ENCODE measurements at places on chromosomes 7 and 10.

DNA sequence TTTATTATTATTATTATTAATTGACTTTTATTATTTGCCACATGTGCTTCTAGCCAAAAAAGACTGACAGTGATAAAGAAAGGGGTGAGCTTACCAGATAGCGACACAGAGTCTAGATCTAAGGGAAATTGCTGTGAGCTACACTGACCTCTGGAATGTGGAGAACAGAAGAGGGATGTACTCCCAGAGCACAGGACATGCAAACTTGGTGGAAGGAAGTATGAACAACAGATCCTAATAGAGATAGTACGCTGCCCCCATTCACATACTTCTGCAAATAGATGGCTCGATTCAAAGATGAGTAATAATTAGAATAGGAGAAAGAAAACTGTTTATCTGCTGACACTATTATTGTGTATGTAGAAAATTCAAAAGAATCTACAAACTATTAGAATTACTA, 109.3 kb upstream of the HPS1 start:
- DNase-seq: no peak

- no peak for DNase-seq
These were observed 17.1 kb downstream of the WIPI2 start for GRCh38 chr7:5207131-5207530.

GRCh38 chr7:154699417-154699816, 303.5 kb downstream of the PAXIP1 start:
- no peak for DNase-seq

DNA sequence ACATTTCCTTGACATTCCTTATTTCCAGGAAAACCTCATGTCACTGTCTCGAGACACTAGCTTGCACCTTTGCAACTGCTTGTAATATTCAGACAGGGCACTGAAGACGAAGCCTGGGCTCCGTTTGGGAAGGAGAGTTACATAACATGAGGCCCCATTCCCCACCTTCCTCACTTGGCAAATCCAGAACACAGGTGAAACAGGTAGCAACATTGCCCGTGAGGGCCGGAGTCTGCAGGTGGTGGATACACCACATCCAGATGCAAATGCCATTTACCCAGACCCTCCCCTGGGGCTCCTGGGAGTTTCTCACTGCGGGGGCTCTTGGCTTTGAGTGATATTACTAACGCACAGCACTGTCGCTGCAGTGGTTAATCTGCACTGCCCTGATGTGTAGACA, 491.0 kb downstream of the PTPRN2 start:
- no peak for DNase-seq

DNA sequence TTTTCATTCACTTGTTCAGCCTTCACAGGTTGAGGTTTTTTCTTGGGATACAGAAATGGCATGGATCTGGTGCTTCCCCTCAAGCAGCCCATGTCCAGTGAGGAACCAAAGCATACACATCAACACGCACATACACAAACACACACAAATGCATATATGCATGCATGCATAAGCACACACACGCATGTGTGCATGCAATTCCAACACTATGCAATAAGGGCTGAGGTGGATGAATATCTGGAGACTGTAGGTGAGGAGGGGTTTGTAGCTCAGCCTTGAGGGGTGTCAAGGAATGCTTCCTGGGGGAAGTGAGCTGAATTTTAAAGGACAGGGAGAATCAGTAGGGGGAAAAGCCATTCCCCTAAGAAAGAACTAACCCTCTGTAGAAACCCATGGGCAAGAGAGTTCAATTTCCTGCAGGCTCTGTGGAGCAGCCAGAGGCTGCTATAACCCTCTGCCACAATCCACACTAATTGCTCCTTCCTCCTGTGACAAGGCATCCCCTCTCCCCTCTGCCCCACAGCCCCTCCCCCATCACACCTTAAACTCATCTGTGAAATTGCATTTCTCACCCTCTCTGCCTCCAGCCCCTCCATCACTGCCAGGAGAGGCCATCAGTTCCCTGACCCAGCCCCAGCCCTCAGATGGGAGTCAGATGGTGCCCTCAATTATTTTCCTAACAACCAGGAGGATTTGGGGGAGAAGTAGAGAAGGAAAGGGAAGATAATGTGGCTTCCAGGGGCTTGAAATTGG, 316.4 kb downstream of the RPS24 start:
- DNase-seq: no peak

Data from stimulated activated CD4-positive, alpha-beta T cell treated with anti-CD3 and anti-CD28 coated beads, Interleukin-12 subunit alpha, Interleukin-12 subunit beta, amount 100 ng/mL, for 48 hours (primary cell).